Vagina (tissue), 2 donors: ENCODE measurements at places on chromosomes 1 and 21. TPM values are rescaled to one million over a fixed set of nuclear protein-coding genes. Genes with fewer than 3 reads are reported as not detected.

The GFI1 gene
- 3.9 TPM for total RNA-seq

- H3K36me3 ChIP-seq, result no peaks in the 10 kb centered on the region
- H3K27me3 ChIP-seq, result no peaks in the 10 kb centered on the region
- no peak for DNase-seq
- no peak overlapping the region for H3K4me3 ChIP-seq
- no peak overlapping the region for H3K27ac ChIP-seq
These were observed 11.3 kb upstream of the MAP10 start for GRCh38 chr1:232793944-232794343.

- DNase-seq, result no peak
- no peaks in the 10 kb centered on the region for H3K4me1 ChIP-seq
- H3K27me3 ChIP-seq, result no peaks in the 10 kb centered on the region
- H3K27ac ChIP-seq, result no peak overlapping the region
- H3K36me3 ChIP-seq, result no peaks in the 10 kb centered on the region
These were observed 32.2 kb upstream of the ZNF326 start for GRCh38 chr1:89962742-89963075.

DNA sequence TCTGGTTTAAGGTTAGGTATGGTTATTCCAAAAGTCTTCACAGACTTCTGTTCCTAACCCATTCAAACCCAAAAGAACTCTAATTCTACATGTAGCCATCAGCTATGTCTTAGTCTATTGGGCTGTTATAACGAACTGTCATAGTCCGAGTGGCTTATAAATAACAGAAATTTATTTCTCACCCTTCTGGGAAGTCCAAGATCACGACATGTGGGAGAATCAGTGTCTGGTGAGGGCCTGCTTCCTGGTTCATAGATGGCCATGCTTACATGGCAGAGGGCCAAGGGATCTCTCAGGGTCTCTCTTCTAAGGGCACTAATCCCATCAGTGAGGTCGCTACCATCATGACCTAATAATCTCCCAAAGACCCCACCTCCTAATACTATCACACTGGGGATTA, 103.0 kb upstream of the PPP2R5A start:
- H3K4me3 ChIP-seq, result no peak overlapping the region
- no peak for DNase-seq
- no peaks in the 10 kb centered on the region for H3K36me3 ChIP-seq

- no peak for DNase-seq
- H3K27me3 ChIP-seq, result no peaks in the 10 kb centered on the region
- H3K4me1 ChIP-seq, result no peaks in the 10 kb centered on the region
- H3K27ac ChIP-seq, result no peak overlapping the region
- no peak overlapping the region for H3K4me3 ChIP-seq
- H3K36me3 ChIP-seq, result no peaks in the 10 kb centered on the region
These were observed 13.4 kb downstream of the OSCP1 start for GRCh38 chr1:36436821-36437220.
